HFFc6 (cell line): ENCODE measurements at places on chromosomes 6 and 20. TPM values are rescaled to one million over a fixed set of nuclear protein-coding genes. Genes with fewer than 3 reads are reported as not detected.

Gene FOXA2
- not detected in 3 replicates for total RNA-seq

Gene RNF217
- total RNA-seq: 11.0 to 19.9 TPM (median 14.8 TPM) in 3 replicates

Gene CTCFL
- not detected in 3 replicates for total RNA-seq

Gene LAMA4
- 84.6 to 134 TPM (median 130 TPM) in 3 replicates for total RNA-seq

DNA sequence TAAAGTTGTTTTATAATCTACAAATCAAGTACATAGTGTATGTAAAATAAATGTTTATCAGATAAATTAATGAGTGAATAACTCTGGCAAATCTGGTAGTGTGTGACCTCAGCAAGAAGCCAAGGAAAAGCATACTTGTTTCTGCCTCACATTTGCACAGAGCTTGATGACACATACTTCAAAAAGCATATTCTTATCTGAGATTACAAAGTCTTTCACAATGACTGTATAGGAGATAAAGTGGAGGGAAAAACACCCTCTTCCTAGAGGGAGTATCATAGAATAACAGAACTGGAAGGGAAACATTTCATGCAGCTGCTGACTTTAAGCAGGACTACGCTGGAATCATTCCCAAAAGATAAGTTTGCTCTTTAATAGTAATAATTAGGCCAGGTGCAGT, 28.1 kb upstream of the AKAP7 start:
- DNase-seq: peak; percentile 74

DNA sequence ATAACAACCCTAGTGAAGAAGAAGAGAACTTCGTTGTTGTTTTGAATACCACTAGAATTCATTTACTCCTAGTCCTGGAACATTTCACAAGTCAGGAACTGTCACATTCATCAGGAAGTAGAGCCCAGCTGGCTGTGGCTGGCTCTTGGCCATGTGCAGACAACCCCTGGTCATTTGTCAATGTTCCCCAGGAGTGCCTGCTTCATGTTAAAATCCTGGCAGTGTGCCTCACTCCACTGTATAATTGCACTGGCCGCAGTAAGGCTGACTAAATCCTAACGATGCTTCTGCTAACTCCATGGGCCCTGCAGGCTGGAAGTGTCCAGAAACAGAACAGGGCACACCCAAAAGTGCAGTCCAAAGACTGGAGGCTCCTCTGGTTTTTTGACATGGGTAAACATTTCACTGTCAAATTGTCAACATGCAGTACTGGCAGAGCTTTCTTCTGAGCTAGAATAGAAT, 41.5 kb upstream of the ADGRF1 start:
- DNase-seq: no peak
